Endothelial cell (in vitro differentiated cells): ENCODE measurements at places on chromosomes 3 and 15. TPM values are rescaled to one million over a fixed set of nuclear protein-coding genes. Genes with fewer than 3 reads are reported as not detected.

Gene CYP1A2
- not detected for total RNA-seq

Gene ITPR1
- total RNA-seq: 53.1 TPM

Gene WNT5A
- total RNA-seq: 9.7 TPM

Gene KCNMB3
- 3.8 TPM for total RNA-seq

- peaks cover 21% of the 10 kb centered on the region for H3K4me1 ChIP-seq
- H3K27me3 ChIP-seq: peaks cover 3% of the 10 kb centered on the region
- DNase-seq: no peak
- H3K27ac ChIP-seq: peak overlapping the region; percentile 59
- H3K4me3 ChIP-seq: no peak overlapping the region
Measured at GRCh38 chr15:58306591-58307312, 125.0 kb upstream of the LIPC start.

DNA sequence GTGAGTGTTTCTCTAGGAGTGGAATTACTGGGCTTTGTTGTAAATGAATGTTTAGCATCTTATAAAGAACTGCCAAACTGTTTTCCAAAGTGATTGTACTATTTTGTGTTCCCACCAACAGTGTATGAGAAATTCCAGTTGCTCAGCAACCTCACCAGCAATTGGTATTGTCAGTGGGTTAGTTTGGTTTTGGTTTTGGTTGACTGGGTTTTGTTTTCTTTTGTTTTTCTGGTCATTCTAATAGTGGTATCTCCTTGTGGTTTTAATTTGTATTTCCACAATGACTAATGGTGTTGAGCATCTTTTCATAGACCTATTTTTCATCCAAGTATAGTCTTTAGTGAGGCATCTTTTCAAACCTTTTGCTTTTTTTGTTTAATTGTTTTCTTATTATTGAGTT lies 27.1 kb downstream of the FILIP1L start:
- H3K36me3 ChIP-seq: no peaks in the 10 kb centered on the region
- H3K27ac ChIP-seq: no peak overlapping the region
- peaks cover 12% of the 10 kb centered on the region for H3K4me1 ChIP-seq
- H3K4me3 ChIP-seq: no peak overlapping the region
- no peaks in the 10 kb centered on the region for H3K27me3 ChIP-seq
- no peak for DNase-seq

DNA sequence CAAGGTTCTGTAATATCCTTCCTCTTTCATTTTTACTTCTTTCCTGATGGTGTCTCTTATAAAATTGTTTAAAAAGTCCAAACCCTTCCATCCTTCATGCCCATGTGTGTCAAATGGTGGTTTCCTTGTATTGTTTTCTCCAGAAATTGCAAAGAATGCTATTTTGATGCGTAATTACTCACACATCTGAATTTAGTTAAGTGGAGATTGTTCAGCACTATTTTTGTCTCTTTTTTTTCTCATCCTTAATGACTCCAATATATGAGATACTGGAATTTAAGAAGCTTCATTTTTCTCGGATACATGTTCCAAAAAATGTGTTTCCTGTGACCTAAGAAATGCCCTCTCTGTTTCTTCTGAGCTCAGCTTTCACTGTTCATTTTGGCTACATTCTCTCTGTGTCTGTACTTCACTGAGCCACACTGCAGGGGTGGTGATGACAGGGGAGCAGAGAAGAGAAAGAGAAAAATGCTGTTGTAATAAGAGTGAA lies 799.8 kb downstream of the DIPK2A start:
- no peaks in the 10 kb centered on the region for H3K27me3 ChIP-seq
- H3K4me3 ChIP-seq: no peak overlapping the region
- no peak for DNase-seq
- peaks cover 8% of the 10 kb centered on the region for H3K4me1 ChIP-seq
- no peaks in the 10 kb centered on the region for H3K36me3 ChIP-seq

- H3K27ac ChIP-seq: no peak overlapping the region
- H3K4me1 ChIP-seq: peaks cover 6% of the 10 kb centered on the region
- H3K27me3 ChIP-seq: peaks cover 1% of the 10 kb centered on the region
- no peak for DNase-seq
- no peak overlapping the region for H3K4me3 ChIP-seq
- H3K36me3 ChIP-seq: peaks cover 5% of the 10 kb centered on the region
Measured at GRCh38 chr3:15647611-15648167, 46.1 kb downstream of the BTD start.

- peaks cover 5% of the 10 kb centered on the region for H3K27me3 ChIP-seq
- H3K27ac ChIP-seq: no peak overlapping the region
- H3K36me3 ChIP-seq: no peaks in the 10 kb centered on the region
- peaks cover 3% of the 10 kb centered on the region for H3K4me1 ChIP-seq
- DNase-seq: no peak
Measured at GRCh38 chr15:45143946-45144345, 14.2 kb downstream of the DUOX1 start.

- H3K27ac ChIP-seq: no peak overlapping the region
- peaks cover 60% of the 10 kb centered on the region for H3K4me1 ChIP-seq
- H3K36me3 ChIP-seq: no peaks in the 10 kb centered on the region
- DNase-seq: no peak
- H3K27me3 ChIP-seq: peaks cover 2% of the 10 kb centered on the region
Measured at GRCh38 chr3:111863942-111864694, 5.1 kb downstream of the PHLDB2 start.
